Stimulated activated naive CD8-positive, alpha-beta T cell treated with anti-CD3 and anti-CD28 coated beads, Interleukin-15, Interleukin-2, amounts not matched to agents 100 U/mL and 50 U/mL, for 24 hours (primary cell): ENCODE measurements at places on chromosomes 13 and 19.

GRCh38 chr13:70042193-70042592, 65.4 kb upstream of the ATXN8OS start:
- no peak for DNase-seq

- no peak for DNase-seq
Measured at GRCh38 chr19:38267761-38268483, 3.5 kb downstream of the SPINT2 start.

DNA sequence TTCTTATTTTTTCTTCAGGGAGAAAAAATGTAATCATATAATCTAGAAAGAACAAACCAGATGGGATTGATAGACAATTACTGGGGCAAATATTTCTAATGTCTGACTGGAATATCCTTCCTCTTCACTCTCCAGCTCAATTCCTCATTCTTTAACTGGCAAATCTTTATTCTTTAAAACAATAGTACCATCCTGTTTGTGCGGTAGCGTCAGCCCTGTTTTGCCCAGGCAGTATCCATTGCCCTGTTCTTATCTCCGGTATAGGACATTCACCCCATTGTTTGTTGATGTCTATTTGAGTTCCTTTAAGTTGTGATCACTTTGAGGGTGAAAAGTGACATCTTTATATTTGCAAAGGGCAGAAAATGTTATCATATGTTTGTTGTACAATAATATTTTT, 185.4 kb downstream of the POSTN start:
- no peak for DNase-seq

DNA sequence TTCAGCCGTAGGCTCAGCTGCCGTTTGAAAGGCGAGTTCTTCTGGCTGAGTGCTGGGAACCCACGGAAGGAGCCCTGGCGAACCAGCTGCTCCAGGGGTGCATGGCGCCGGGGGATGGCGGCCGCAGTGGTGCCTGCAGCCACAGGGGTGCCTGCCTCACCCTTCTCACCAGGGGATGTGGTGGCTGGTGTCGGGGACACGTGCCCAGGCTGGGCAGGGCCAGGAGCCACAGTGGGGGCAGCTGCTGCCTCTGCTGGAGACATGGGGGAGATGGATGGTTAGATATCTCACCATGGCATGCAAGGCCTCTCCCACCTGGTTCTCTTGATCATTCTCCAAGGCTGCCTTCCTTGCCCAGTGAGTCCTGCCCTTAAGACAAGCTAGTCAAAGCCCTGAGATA, 17.1 kb downstream of the NUMBL start:
- DNase-seq = no peak

DNA sequence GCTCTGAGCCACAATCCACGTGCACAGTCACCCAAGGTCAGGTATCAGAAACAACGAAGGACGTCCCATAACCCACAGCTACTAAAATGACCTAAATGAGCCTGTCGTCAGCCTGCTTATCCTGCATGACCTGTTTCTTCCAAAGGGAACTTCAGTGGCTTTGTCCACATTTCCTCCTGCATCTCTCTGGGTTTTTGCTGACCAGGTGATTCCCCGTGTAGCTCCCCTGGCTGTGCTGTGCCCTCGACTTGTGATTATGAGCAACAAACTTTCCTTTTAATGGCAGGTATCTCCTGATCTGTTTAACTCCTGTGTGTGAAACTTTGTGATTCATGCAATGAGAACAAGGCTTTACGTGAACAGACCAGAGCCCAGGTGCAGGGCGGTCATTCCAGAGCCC, 81.0 kb downstream of the PEG3 start:
- DNase-seq = no peak

GRCh38 chr13:77833331-77833863, 85.2 kb downstream of the EDNRB start:
- no peak for DNase-seq

GRCh38 chr13:114109641-114110041, 22.8 kb downstream of the RASA3 start:
- DNase-seq = peak; percentile 69
